Transverse colon (tissue), 4 donors: ENCODE measurements at places on chromosomes 11 and 22. TPM values are rescaled to one million over a fixed set of nuclear protein-coding genes. Genes with fewer than 3 reads are reported as not detected.

- no peaks in the 10 kb centered on the region for H3K36me3 ChIP-seq
- no peak for DNase-seq
- no peak within 1 kb of the TSS for H3K4me3 ChIP-seq
- no peaks in the 10 kb centered on the region for H3K4me1 ChIP-seq
- no peak within 1 kb of the TSS for H3K27ac ChIP-seq
- H3K27me3 ChIP-seq, result no peaks in the 10 kb centered on the region
Observed at GRCh38 chr11:107711861-107712755, at the start of gene SLN. Gene SLN (minus strand): TSS chr11:107712056.

- no peak for DNase-seq
- H3K4me3 ChIP-seq, result no peak overlapping the region
- no peak overlapping the region for H3K27ac ChIP-seq
Observed at GRCh38 chr22:44468973-44469372, 29.1 kb downstream of the RTL6 start.

DNA sequence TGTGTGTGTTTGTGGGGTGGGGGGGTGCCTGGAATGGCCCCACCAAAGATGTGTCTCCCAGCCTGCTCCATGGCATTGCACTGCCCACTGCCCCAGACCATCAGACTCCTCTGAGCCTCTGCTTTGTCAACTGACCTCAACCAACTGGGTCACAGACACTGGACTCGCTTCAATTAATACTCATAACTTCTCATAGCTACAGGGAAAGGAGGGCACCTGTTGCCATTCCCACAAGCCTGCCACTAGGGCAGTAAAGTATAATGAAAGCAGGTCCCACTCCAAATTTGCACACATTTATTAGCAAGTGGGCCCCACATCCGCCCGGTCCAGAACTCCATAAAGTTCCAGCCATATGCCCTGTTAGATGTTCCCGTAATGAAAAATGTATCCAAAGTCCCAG, 70.5 kb upstream of the PRDM11 start:
- peaks cover 17% of the 10 kb centered on the region for H3K4me1 ChIP-seq
- no peak for DNase-seq
- H3K27ac ChIP-seq, result no peak overlapping the region
- no peak overlapping the region for H3K4me3 ChIP-seq

The SCGB2A2 gene
- total RNA-seq, result not detected

The MMP12 gene
- 0.55 TPM for total RNA-seq

The ZC3H7B gene
- total RNA-seq, result 30.2 TPM

The CYB5R2 gene
- total RNA-seq, result 4.2 TPM

DNA sequence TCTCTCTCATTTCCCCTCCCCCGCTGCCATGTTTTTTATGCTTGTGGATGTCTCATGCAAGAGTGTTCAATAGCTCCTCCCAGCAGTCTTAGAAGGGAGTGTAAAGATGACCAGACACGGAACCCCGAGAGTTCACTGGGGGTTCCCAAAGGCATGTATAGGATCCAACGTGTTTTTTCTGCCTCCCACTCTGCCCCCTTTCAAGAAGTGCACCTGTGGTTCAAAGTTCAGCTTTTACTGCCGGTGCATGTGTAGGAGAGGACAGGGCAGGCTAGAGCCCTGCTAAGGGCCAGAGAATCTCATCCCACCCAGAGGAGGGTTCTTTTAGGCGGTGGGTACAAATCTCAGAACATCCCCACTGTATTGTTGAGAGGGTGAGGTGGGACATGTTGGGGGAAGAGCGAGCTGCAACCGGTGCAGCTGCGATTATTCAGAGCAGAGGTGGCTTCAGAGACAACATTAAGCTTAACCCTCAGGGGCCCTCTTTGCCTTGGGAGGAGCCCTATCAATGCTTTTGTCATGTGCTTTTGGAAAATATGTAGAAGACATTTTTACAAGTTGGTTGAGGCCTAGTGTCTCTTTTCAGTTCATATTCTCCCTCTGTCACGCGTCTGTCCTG, 14.5 kb downstream of the MIF start:
- H3K27me3 ChIP-seq, result no peaks in the 10 kb centered on the region
- no peak overlapping the region for H3K27ac ChIP-seq
- H3K4me1 ChIP-seq, result peaks cover 21% of the 10 kb centered on the region
- no peak overlapping the region for H3K4me3 ChIP-seq

GRCh38 chr11:113167599-113167998, 146.8 kb upstream of the TTC12 start:
- H3K4me3 ChIP-seq, result no peak overlapping the region
- no peaks in the 10 kb centered on the region for H3K4me1 ChIP-seq
- no peaks in the 10 kb centered on the region for H3K36me3 ChIP-seq
- DNase-seq, result no peak

The HTR3A gene
- total RNA-seq, result 0.95 TPM

- DNase-seq, result no peak
- H3K36me3 ChIP-seq, result no peaks in the 10 kb centered on the region
- no peak overlapping the region for H3K27ac ChIP-seq
- no peaks in the 10 kb centered on the region for H3K27me3 ChIP-seq
- no peak overlapping the region for H3K4me3 ChIP-seq
- H3K4me1 ChIP-seq, result no peaks in the 10 kb centered on the region
Observed at GRCh38 chr11:129608711-129609110, 206.9 kb upstream of the TMEM45B start.

The TSSK2 gene
- not detected for total RNA-seq

DNA sequence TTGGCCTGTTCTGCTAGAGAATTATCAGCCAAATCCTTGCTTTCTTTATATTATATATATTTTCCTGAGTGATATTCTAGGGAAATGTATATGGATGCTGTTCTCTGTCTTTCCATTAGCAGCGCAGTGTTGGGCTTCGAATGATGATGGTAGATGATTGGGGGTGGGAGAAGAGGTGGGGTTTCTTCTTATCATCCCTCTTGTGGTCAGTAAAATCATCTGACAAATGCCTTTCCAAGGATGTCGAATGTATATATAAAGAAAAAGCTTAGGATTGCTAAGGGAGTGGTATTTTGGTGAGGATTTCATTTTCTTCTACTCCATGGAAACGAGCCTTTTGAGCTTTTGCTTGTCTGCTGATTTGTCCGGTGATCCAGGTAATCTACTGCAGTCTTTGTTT, 48.9 kb downstream of the ARHGEF12 start:
- no peak for DNase-seq
- H3K27ac ChIP-seq, result no peak overlapping the region
- no peaks in the 10 kb centered on the region for H3K27me3 ChIP-seq
- peaks cover 48% of the 10 kb centered on the region for H3K4me1 ChIP-seq
- no peaks in the 10 kb centered on the region for H3K36me3 ChIP-seq
- no peak overlapping the region for H3K4me3 ChIP-seq

DNA sequence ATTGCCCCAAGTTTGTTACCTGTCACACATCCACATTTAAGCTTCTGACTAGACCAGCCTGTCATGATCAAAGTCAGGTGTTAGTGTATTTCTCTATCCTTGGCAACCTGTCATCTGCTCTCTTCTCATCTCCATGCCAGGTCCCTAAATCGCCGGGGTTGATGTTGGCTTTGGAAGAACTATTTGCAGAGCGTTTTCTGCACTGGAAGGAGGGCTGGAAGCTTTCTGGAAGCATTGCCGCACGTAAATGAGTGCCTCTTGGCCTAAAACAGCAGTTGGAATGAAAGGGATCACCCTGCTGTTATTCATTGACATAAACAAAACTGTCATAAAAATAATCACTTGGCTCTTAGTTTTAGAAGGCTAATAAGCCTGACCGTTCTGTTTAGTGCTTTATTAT, 1.4 kb downstream of the TTC12 start:
- no peak for DNase-seq
- no peak overlapping the region for H3K4me3 ChIP-seq
- H3K27ac ChIP-seq, result peak overlapping the region; percentile 86

The NOX4 gene
- total RNA-seq, result 2.9 TPM

DNA sequence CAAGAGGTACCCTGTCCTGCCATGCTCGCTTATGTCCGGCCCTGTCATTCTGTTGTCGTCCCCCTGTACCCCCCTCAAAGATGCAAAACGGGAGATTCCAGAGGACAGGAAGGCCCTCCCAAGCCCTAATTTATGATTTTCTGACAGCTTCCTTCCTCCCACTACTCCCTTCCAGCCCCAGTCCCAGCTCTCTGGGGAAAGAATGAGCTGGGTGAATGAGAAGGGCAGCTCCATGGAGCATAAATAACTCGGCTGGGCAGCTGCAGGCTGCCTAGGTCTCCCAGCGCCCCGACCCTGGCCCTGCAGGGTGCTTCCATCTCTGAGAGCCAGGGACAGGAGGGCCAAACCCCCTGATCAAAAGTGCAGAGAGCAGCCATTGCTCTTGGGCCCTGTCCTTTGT, 3.9 kb upstream of the EMID1 start:
- no peak overlapping the region for H3K4me3 ChIP-seq
- H3K36me3 ChIP-seq, result no peaks in the 10 kb centered on the region
- H3K27me3 ChIP-seq, result peaks cover 16% of the 10 kb centered on the region
- no peak for DNase-seq
- peak overlapping the region; percentile 56 for H3K27ac ChIP-seq

- no peaks in the 10 kb centered on the region for H3K27me3 ChIP-seq
- H3K4me1 ChIP-seq, result peaks cover 55% of the 10 kb centered on the region
- peak overlapping the region; percentile 99 for H3K4me3 ChIP-seq
- H3K36me3 ChIP-seq, result peaks cover 11% of the 10 kb centered on the region
- DNase-seq, result peak; percentile 53
Observed at GRCh38 chr11:67120881-67121710, 2.0 kb downstream of the KDM2A start.

The RASL10A gene
- 5.0 TPM for total RNA-seq

GRCh38 chr11:60914633-60915247, 782 bp downstream of the TMEM109 start:
- H3K27me3 ChIP-seq, result no peaks in the 10 kb centered on the region
- no peaks in the 10 kb centered on the region for H3K4me1 ChIP-seq
- H3K36me3 ChIP-seq, result peaks cover 1% of the 10 kb centered on the region
- peak overlapping the region; percentile 59 for H3K4me3 ChIP-seq
- peak; percentile 38 for DNase-seq
- peak overlapping the region; percentile 95 for H3K27ac ChIP-seq

GRCh38 chr22:46593211-46593681, 26.9 kb upstream of the GRAMD4 start:
- peak; percentile 55 for DNase-seq
- peaks cover 55% of the 10 kb centered on the region for H3K4me1 ChIP-seq

- H3K36me3 ChIP-seq, result no peaks in the 10 kb centered on the region
- peak; percentile 85 for DNase-seq
- peak within 1 kb of the TSS; percentile 50 for H3K27ac ChIP-seq
- peaks cover 32% of the 10 kb centered on the region for H3K4me1 ChIP-seq
- H3K27me3 ChIP-seq, result no peaks in the 10 kb centered on the region
Observed at GRCh38 chr11:64339754-64340408, at the start of gene CCDC88B. Gene CCDC88B (plus strand): TSS chr11:64340204. CDS start chr11:64340267, 63 bp downstream.

DNA sequence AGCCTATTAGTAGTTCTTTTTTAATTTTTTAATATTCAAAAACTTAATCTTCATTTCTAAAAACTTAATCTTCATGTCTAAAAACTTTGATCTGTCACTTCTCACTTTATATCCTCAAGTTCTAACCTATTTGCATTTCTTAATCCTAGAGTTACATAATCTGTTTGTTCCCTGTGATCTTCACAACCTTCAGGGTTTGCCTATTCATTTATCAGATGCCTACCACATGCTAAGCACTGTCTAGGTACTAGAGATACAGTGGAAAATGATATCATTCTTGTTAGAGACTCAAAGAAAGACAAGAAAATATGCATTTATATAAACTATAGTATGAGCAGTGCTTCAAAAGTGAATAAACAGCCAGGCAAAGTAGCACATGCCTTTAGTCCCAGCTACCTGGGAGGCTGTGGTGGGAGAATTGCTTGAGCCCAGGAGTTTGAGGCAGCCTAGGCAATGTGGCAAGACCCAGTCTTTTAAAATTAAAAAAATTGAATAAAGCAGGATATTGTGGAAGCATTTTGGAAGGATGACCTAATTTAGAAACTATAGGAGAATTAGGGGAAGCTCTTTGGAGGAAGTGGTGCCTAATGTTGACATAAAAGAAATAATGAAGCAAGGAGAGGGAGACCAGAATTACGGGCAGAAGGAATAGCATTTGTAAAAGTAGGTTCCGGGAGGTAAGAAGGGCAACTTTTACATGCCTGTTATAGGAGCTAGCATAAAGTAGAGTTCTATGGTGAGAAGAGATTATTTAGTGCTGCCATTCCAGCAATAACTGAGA, 54.4 kb upstream of the GRK2 start:
- no peak for DNase-seq
- no peaks in the 10 kb centered on the region for H3K27me3 ChIP-seq
- no peak overlapping the region for H3K4me3 ChIP-seq
- no peak overlapping the region for H3K27ac ChIP-seq
- no peaks in the 10 kb centered on the region for H3K4me1 ChIP-seq
- no peaks in the 10 kb centered on the region for H3K36me3 ChIP-seq

DNA sequence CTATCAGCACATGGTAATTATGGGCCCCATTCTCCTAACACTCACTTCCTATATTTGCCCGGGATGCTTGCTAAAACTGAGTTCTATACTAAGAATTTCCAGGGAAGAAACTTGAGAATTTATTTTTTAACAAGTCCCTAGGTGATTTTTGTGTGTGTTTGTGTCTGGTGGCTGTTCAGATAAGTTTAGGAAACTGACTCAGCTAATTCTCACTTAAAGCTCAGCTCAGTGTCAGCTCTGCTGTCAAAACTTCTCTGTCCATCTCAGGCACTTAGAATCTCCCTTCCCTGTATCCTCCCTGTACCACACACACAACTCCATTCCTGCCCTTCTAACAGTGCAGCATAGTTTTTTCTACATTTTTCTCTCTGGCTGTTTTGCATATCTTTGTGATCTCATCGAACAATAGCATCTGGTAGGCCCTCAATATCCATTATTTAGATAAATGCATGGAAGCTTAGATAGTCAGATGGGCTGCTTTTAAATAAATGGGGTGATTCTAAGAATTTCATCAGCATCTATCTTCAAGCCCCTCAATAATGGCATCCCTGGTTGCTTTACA, 69.3 kb downstream of the PIWIL4 start:
- no peak overlapping the region for H3K4me3 ChIP-seq
- DNase-seq, result no peak
- no peak overlapping the region for H3K27ac ChIP-seq
- no peaks in the 10 kb centered on the region for H3K36me3 ChIP-seq
- H3K27me3 ChIP-seq, result no peaks in the 10 kb centered on the region

The ARHGAP42 gene
- total RNA-seq, result 37.2 TPM

The MRGPRE gene
- total RNA-seq, result not detected

The DNAJB7 gene
- 0.64 TPM for total RNA-seq

GRCh38 chr11:130204703-130205095, 45.1 kb downstream of the ST14 start:
- no peaks in the 10 kb centered on the region for H3K36me3 ChIP-seq
- no peak overlapping the region for H3K27ac ChIP-seq
- DNase-seq, result peak; percentile 5
- H3K4me1 ChIP-seq, result peaks cover 9% of the 10 kb centered on the region
- no peak overlapping the region for H3K4me3 ChIP-seq

The SEPTIN3 gene
- total RNA-seq, result not detected

- no peaks in the 10 kb centered on the region for H3K4me1 ChIP-seq
- no peak overlapping the region for H3K4me3 ChIP-seq
- no peak for DNase-seq
Observed at GRCh38 chr11:2655834-2656622, 43.8 kb downstream of the KCNQ1OT1 start.

- H3K27me3 ChIP-seq, result no peaks in the 10 kb centered on the region
- no peak overlapping the region for H3K4me3 ChIP-seq
- no peak overlapping the region for H3K27ac ChIP-seq
- H3K4me1 ChIP-seq, result peaks cover 6% of the 10 kb centered on the region
- H3K36me3 ChIP-seq, result no peaks in the 10 kb centered on the region
Observed at GRCh38 chr22:17079572-17079971, 5.2 kb upstream of the IL17RA start.

The FSHB gene
- not detected for total RNA-seq

GRCh38 chr22:36687516-36687915, 16.0 kb downstream of the CACNG2 start:
- no peak overlapping the region for H3K4me3 ChIP-seq
- DNase-seq, result no peak
- H3K36me3 ChIP-seq, result no peaks in the 10 kb centered on the region
- no peak overlapping the region for H3K27ac ChIP-seq
- peaks cover 63% of the 10 kb centered on the region for H3K27me3 ChIP-seq
